ENCODE measurements at places on chromosomes 2 and 18. TPM values are rescaled to one million over a fixed set of nuclear protein-coding genes. Genes with fewer than 3 reads are reported as not detected.

Gene XDH
- not detected for total RNA-seq

Gene RAB6D
- total RNA-seq, result 0.14 TPM

Gene GREB1L
- total RNA-seq, result 13.6 TPM

Gene MAP3K20
- 177 TPM for total RNA-seq

Gene TTN
- 10.0 TPM for total RNA-seq

Gene CNGA3
- not detected for total RNA-seq
